ENCODE measurements at places on chromosomes 1 and 21.

GRCh38 chr21:28063241-28064216, 929.1 kb downstream of the LTN1 start:
- no peak for DNase-seq

GRCh38 chr21:43289966-43290365, 121.2 kb downstream of the CRYAA start:
- no peak for DNase-seq

- no peak for DNase-seq
These were observed 139.5 kb upstream of the SMYD2 start for GRCh38 chr1:214141486-214141885.

DNA sequence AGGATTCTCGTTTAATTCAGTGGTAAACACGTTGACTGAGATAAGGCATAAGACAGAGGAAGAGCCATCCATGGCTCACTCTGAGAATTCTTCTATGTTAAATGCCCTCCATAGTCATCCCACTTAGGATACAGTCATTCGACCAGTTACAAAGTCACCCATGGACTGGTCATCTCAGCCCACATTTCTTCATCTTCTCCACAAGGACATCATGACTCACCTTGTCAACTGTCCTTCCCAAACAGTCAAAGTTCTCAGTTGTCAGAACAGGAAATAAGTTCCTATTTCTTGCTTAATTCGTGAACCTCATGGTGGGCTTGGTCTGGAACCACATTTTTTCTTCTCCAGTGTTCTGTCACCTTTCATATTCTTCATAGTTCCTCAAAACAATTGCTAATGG, 133.2 kb downstream of the TGFB2 start:
- DNase-seq, result no peak

DNA sequence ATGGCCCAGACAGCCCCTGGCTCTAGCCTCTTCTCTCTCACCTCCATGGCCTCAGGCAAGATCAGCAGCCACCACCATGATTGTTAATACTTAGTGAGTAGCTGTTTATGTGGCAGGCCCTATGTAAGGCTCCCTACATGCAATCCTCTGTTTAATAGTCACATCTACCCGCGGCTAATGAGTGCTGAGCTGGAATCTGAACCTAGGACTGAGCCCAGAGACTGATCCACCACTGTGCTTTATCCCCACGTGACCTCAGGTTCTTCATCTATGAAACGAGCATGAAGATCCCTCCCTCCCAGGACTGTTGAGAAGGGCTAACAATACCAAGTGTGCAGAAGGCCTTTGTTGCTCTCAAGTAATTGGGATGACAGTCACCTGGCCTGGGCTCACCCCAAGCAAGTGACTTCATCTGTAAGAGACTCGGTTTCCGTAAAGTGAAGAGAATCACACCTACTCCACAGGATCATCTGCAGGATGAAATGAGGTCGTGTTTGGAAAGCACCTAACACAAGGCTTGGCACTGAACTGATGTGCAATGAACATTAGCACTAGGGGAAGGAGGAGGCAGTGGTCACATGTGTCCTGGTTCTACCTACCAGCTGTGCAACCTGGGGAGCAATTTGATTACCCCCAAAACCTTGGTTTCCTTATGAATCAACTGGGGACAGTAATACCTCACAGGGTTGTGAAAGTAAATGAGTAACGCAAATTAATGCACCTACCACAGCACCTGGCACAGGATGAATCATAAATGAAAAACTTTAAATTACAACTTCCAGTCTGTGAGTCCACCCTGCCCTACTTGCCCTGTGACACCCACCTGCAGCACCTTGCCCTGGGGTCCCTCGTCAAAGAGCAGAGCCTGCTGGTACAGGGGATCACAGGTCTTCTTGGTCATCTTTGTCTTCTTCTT, 37.2 kb downstream of the RIMS3 start:
- no peak for DNase-seq

Data from stimulated activated CD8-positive, alpha-beta memory T cell treated with anti-CD3 and anti-CD28 coated beads, Interleukin-12 subunit alpha, Interleukin-12 subunit beta, amount 100 ng/mL, for 4 hours (primary cell).